ENCODE measurements at places on chromosomes 16 and 17.

DNA sequence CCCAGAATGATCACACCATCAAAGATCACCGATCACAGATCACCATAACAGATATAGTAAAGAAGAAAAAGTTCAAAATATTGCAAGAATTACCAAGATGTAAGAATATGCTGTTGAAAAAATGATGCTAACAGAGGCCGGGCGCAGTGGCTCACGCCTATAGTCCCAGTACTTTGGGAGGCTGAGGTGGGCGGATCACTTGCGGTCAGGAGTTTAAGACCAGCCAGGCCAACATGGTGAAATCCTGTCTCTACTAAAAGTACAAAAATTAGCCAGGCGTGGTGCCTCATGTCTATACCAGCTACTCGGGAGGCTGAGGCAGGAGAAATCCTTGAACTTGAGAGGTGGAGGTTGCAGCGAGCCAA lies 53.2 kb downstream of the CPPED1 start:
- ATAC-seq = no peak

- peak; percentile 46 for ATAC-seq
Observed at GRCh38 chr17:36755586-36755985, 154.2 kb downstream of the MRM1 start.

- no peak for ATAC-seq
Observed at GRCh38 chr17:64354396-64354795, 36.3 kb downstream of the PECAM1 start.

- no peak for ATAC-seq
Observed at GRCh38 chr17:9999919-10000695, 95.0 kb upstream of the RCVRN start.

GRCh38 chr16:12096157-12096777 lies 119.7 kb downstream of the SNX29 start:
- ATAC-seq = peak; percentile 8

DNA sequence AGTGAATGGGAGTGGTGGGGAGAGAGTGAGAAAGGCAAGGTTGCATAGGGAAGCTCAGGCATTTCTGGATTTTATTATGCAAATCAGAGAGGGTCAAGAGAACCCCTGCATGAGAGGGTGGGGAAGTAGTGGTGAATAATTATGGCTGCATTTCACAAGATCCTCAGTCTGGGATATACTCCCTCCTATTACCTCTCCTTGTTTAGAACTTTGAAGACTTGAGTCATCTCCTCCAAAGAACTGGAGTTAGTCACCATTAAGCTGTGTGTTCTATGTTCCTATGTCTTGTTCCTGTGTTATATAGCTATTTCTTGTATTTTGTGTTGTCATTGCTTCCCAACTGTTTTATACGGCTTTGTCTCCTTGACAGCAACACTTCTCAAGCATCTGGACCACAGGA lies 18.4 kb downstream of the SOX9 start:
- peak; percentile 82 for ATAC-seq

DNA sequence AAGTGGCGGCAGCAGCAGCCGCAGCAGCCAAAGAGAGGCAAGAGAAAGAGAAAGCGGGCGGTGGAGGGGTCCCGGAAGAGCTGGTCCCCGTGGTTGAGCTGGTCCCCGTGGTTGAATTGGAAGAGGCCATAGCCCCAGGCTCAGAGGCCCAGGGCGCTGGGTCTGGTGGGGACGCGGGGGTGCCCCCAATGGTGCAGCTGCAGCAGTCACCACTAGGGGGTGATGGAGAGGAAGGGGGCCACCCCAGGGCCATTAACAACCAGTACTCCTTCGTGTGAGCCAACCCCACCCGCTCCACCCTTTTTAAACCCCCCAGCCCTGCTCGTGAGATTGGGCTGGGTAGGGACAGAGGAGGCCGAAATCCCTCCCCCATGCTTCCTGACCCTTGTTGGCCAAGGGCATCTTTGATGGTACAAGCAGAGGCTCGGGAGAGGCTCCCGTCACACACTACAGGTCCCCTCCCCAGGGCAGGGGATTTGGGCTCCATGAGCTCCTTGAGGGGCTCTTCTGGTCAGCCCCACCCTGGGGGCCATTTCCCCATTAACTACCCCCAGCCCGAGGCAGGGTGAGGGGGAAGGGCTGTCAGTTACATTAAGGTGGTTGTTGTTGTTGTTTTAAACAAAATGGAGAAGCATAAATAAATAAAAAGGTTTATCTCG lies 4.6 kb upstream of the ATP2A1 start:
- peak; percentile 37 for ATAC-seq

DNA sequence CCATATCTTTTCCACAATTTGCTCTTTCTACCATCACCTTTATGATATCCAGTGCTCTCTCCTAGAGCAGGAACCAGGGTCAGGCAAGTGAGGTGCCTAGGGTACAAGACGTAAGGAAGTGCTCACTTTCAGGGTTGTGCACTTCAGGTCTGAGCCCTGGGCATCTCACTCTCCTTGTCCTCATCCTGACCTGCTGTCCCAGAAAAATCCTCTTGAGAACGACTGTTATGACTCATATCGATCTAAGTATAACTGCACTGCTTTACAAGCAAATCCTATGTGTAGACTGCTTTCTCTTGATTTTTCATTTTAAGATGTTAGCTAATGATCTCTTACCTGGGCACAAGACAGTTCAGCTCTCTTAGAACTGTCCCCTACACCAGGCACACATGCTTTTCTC lies 100.1 kb downstream of the TMEM100 start:
- ATAC-seq = no peak

DNA sequence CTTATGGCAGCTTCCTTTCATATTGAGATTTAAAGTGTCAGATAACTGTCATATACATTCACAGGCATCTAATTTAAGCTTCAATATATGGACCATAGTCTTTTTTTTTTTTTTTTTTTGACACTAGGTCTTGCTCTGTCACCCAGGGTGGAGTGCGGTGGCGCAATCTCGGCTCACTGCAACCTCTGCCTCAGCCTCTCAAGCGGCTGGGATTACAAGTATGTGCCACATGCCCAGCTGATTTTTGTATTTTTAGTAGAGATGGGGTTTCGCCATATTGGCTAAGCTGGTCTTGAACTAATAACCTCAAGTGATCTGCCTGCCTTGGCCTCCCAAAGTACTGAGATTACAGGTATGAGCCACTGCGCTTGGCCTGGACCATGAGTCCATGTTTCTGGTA lies 13.6 kb downstream of the CEP95 start:
- no peak for ATAC-seq

GRCh38 chr16:64507240-64508024 lies 614.4 kb downstream of the CDH11 start:
- ATAC-seq = no peak

- no peak for ATAC-seq
Observed at GRCh38 chr16:85859818-85860125, 39.2 kb upstream of the IRF8 start.

DNA sequence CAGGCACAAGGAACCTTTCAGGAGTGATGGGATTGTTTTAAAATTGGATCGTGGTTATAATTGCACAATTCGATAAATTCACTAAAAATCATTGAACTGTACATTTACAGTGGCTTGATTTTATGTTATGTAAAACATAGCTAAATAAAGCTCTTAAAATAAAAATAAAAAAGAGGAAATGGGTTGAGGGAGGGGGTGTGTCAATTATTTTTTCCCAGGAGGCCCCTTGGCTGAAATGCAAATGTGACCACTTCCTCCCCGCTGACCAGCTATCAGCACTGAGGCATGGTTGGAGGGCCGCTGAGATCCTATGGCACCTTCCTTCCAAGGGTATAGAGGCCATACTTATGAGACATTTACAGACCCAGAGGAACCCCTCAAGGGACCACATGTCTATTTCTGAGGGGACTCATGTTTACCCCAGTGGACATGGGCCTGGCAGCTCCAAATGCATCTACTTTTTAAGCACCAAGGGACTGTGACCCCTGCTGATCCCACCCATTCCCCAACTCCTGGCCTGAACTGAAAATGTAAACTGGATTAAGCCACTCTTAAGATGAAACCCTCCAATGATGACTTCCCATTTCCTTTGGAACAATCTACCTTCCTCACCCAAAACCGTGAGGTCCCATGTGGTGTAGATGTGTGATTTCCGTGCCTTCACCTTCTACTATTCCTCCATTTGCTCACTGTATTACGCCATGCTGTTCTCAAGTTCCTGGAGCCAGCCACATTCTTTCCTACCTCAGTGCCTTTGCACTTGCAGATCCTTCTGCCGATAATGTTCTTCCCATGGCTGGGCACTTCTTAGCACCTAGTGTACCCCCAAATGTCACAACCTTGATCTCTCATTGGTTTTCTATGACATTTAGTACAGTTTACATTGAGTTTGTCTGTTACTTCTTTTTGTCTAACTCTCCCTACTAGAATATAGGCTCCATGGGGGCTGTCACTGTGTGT lies 2.8 kb upstream of the IL21R start:
- peak; percentile 21 for ATAC-seq

DNA sequence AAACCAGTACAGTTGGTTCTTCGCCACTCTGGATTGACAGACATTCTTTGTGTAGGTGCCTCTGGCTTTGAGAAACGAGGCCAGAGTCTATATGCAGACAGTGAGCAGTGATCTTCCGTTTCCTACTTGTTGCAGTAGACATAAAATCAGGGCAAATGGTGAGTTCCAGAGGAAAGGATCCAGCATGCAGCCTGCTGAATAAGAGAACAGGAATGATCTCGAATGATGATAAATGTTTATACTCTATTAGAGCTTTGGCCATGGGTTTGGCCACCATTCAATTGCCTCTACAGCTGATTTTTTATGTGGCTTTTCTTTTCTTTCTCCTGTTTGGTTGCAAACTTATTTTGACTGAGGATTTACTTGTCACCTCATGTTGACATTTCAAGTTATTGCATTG lies 286.7 kb downstream of the IRX3 start:
- peak; percentile 12 for ATAC-seq

DNA sequence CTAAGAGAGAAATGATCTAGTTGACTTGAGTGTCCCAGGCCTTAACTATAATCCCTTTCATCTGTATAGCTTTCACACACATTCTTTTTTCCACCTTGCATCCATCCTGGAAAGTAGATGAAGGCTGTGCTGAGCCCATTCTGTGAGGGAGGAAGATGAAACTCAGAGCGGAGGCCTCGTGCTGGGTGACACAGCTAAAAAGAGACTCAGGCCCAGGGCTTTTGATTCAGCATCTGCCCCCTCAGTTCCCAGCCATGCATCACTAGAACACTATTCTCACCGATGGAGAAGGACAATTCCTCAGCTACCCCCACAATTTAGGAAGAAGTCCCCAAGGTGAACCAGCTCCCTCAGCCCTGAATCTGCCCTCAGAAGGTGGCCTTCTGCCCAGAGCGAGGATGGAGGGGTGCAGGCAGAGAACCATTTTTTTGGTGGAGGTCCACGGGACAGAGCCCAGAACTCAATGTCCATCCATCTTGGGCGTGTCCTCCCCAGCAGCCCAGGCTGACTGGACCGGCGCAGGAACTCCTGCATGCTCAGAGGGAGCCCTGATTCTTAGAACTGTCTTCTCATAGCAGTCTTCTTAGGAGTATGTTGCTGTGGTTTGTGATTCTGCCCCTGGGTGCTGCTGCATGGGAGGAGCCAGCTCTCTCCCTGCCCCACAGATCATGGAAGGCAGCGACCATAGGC lies 5.8 kb upstream of the MYCBPAP start:
- ATAC-seq = no peak

- peak; percentile 30 for ATAC-seq
Observed at GRCh38 chr16:86509759-86510464, 415 bp upstream of the FOXF1 start.

DNA sequence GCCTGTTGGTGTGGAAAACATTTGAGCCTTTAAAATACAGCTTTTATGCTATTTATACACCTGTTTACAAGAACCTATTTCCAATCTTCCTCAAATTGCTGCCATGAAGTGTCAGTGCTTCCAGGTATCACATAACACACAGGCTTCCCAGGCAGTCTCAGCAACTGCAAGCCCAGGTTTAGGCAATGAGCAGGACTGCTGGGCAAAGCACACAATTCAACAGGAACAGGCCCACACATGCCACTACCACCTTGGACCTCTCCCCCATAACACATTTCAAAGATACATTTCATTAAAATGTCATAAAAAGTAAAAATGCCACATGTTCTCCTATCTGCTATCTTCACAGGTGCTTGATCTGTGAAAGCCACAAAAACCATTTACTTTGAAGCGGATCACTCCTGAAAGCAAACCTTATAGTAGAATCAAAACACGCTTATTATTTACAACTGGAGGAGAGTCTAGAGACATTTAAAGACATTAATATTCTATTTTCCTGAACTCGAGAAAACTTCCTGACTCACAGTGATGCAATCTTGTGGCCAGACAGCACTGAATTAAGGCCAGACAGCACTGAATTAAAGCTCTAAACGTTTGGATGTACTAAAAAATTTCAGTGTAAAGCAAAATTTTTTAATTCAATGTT lies 31.5 kb downstream of the ANKFY1 start:
- no peak for ATAC-seq

GRCh38 chr16:8370374-8371270 lies 219.7 kb downstream of the TMEM114 start:
- no peak for ATAC-seq

GRCh38 chr16:55760310-55761001 lies 72.4 kb downstream of the CES1 start:
- no peak for ATAC-seq

All from esophagus mucosa (tissue), 1 donor.